ENCODE measurements at places on chromosomes 2 and 18. TPM values are rescaled to one million over a fixed set of nuclear protein-coding genes. Genes with fewer than 3 reads are reported as not detected.

Gene COL4A4
- polyA plus RNA-seq: 0.21 TPM

Gene CLK1
- 76.0 TPM for polyA plus RNA-seq

Gene FLACC1
- polyA plus RNA-seq: 2.9 TPM

Gene KIF5C
- polyA plus RNA-seq: 6.4 TPM

Gene FEV
- 5.7 TPM for polyA plus RNA-seq

Gene FOXI3
- polyA plus RNA-seq: not detected

Gene KRTCAP3
- 61.6 TPM for polyA plus RNA-seq

Gene GPBAR1
- polyA plus RNA-seq: 1.4 TPM

Gene RNF152
- polyA plus RNA-seq: 7.3 TPM

Gene SERPINB7
- not detected for polyA plus RNA-seq

Gene PRSS56
- not detected for polyA plus RNA-seq

Gene CRYGD
- polyA plus RNA-seq: 0.15 TPM

Gene STAT4
- polyA plus RNA-seq: 2.2 TPM

Gene CAPN14
- polyA plus RNA-seq: not detected

Gene KLHL41
- polyA plus RNA-seq: 0.31 TPM

Gene ARHGAP28
- 10.8 TPM for polyA plus RNA-seq

Gene ADAM23
- 0.27 TPM for polyA plus RNA-seq

Gene MYO1B
- 17.1 TPM for polyA plus RNA-seq

Gene MFSD2B
- polyA plus RNA-seq: 0.13 TPM

GRCh38 chr18:36181441-36181840 lies 5.9 kb upstream of the MOCOS start:
- no peak for DNase-seq

GRCh38 chr2:65050931-65051330 lies 5.3 kb upstream of the CEP68 start:
- no peak for DNase-seq

DNA sequence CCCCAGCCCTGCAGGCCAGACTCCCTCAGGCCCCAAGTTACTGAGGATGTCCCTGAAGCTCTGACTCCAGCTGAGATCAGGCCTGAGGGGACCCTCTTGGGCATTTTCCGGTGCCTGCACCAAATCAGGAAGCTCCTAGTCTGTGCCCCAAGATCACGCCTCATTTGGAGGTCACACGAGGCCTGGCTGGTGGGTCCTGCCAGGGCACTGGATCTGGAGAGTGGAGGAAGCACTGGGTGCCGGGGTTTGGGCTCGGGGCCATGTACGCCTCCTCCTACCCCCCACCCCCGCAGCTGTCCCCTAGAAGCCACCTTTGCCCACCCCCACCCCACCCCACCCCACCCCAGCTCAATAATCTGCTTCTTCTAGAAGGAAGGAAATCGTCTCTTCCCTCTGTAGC lies 16.2 kb downstream of the SH2D6 start:
- DNase-seq: no peak

DNA sequence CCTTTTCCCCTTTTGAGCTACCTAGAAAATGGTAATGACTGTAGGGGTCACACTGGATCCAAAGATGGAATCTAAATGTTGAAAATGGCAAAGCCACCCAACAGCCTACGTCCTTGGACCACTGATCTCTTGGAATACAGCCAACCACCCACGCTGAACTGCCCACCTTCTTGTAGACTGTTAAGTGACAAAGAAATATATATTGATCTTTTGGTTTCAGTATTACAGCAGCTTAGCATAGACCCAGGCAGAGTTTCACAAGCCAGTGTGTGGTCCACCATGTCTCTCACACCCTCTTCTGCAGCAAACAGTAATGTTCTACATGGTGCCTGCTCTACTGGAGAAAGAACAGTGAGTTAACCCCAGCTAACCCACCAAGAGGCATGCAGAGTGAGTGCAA lies 20.2 kb downstream of the CACNB4 start:
- no peak for DNase-seq

- no peak for DNase-seq
Measured at GRCh38 chr2:226894752-226895151, 58.9 kb downstream of the RHBDD1 start.

- no peak for DNase-seq
Measured at GRCh38 chr18:42156281-42156680, 201.2 kb downstream of the PIK3C3 start.

- no peak for DNase-seq
Measured at GRCh38 chr2:25055376-25055920, 13.6 kb downstream of the EFR3B start.

GRCh38 chr2:172962082-172962481 lies 113.6 kb upstream of the MAP3K20 start:
- no peak for DNase-seq

DNA sequence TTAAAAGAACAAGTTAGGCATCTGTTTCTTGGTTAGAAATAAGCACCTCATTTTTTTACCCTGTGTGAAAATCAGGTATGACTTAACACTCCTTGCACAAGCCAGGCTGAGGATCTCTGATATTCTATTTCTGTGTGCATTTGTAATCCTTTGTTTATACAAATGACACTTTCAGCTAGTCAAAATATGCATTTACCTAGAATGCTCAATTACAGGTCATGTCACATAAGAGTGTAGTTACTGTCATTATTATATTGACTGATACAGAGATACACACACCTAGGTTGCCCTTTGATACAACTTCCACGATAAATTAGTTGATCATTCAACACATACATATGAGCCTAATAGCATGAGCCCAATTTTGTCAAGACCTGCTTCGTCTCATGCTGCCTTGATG lies 144.3 kb downstream of the CHST9 start:
- DNase-seq: no peak

GRCh38 chr2:149739171-149739882 lies 151.8 kb upstream of the MMADHC start:
- DNase-seq: no peak

- no peak for DNase-seq
Measured at GRCh38 chr2:71843391-71843850, 304.2 kb downstream of the CYP26B1 start.

DNA sequence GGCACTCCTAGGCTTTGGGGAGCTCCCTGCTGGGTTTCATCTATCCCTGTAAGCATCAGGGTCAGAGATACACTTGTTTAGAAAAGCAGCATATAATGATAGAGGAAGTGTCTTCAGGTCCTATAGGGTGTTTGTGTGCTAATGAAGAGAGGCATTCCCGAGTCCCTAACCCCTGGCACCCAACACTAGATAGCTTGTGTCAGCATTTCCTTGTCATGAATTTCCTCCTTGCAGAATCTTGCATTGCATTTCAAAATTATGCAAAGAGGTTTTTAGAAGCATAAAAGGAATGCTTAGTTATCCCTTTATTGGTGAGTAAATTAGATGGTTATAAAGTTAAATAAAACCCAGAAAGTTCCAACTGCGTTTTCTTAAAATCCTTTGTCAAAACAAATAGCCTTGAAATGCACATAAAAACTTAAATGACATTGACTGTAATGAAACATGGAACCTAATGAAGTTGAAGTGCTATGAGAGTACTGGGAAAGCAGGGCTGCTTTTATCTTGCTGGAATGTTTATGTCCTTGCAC lies 63.7 kb upstream of the LHCGR start:
- DNase-seq: no peak

GRCh38 chr2:224646242-224646846 lies 61.2 kb upstream of the CUL3 start:
- no peak for DNase-seq

DNA sequence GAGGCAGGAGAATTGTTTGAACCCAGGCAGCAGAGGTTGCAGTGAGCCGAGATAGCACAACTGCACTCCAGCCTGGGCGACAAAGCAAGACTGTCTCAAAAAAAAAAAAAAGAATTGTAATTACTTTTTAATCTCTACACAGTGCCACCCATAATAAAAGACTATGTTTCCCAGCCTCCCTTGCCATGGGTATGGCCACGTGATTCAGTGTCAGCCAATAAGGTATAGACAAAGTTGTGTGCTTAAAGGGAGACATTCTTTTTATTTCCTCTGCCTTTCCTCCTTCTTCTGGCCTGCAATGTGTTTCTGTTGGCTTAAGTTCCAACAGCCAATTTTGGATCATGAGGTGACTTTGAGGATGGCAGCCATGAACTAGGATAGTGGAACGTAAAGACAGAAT lies 406.9 kb downstream of the LNPK start:
- no peak for DNase-seq

GRCh38 chr2:136118819-136119716 lies 1.1 kb upstream of the CXCR4 start:
- DNase-seq: peak; percentile 62

DNA sequence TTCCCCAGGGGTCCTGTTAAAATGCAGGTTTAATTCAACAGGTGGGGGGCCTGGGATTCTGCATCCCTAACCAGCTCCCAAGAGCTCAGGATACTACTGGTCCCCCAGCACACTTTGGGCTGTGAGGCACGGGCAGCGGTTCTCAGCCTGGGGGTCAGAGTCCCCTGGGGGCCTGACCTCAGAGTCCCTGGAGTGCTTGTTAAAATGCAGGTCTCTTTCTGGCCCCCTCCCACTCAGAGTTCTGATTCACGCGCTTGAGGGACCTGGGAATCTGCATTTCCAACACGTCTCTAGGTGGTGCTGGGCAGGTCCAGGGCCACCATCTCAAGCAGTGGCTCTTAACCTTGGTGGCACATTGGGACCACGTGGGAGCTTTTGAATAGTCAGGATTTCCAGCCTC lies 2.8 kb upstream of the OTOS start:
- no peak for DNase-seq

DNA sequence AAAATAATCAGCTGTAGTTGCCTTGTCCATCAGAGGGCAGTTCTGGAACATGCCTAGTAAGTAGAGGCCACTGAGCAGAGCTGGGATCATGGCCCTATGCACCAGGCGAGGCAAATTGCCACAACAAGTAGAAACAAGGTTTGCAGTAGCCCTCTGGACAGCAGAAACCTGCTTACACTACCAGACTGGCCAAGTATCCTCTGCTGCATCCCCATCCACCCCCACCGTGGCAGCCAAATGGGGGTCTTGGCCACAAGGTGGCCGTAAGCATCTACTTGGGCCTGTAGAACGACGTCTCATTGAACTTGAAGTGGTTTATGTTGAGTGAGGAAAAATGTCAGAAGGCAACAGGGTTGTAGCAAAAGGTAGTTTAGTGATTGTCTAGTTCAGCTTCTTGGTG lies 241.2 kb downstream of the ALPK2 start:
- DNase-seq: no peak

DNA sequence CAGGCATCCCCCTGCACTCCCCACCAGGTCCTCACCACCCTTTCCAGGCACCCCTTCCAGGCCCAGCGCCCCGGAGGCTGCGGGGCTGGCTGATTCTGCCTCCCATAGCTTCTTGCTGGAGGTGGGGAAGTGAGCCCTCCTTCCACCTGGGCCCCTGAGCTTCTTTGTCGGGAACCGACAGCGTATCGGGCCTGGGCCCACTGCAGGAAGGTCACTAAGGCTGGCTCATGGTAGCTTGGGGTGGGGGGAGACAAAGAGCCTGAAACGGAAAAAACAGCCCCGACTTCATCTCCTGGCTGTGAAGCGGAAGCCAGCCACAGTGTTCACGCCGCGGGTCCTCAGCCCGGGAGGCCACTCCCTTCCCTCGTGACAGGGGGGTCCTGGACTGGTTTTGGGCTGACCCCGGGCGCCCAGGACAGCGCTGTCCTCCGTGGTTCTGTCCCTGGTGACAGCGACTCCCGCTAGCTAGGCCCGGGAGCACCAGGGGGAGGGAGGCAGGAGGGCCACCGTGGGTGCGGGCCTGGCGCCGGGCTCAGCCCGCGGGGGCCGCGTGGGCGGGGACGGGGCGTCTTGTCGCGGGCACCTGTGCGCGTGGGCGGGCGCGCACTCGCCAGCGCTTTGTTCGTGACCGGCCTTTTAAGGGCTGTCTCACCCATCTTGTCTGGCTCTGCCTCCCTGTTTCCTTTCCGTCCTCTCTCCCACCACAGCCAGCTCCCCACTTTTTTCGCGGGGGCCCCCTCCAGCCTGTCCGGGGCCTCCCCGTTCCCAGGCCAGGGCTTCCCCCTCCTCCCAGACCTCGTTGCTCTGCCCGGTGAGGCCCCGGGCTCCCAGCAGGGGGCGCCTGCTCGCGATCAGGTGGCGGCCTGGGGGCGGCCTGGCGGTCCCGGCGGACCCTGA lies 64.9 kb downstream of the DNMT3A start:
- DNase-seq: no peak

- DNase-seq: no peak
Measured at GRCh38 chr2:227888289-227888688, 16.9 kb downstream of the DAW1 start.

GRCh38 chr2:62304429-62305417 lies 108.8 kb downstream of the B3GNT2 start:
- DNase-seq: peak; percentile 54

GRCh38 chr2:16716944-16717343 lies 51.3 kb upstream of the CYRIA start:
- DNase-seq: no peak

GRCh38 chr2:180787330-180787729 lies 193.1 kb upstream of the UBE2E3 start:
- no peak for DNase-seq

DNA sequence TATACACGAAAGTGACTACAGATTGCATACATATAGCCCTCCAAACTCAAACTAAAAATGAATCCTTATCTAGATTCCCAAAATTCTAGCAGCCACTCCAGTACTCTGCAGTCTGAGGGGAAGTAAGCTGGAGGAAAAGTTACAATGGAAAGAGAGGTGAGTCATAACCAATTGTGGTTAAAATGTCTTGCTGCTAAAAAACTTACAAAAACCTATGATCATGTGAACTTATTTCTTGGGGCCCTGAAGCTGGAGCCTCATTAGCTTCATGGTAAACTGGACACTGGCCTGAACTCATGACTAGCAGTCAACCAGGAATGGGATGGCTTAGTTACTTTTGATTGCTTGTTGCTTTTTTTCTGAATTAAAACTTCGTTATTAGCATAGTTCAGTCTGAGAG lies 175.9 kb downstream of the SLC4A3 start:
- DNase-seq: no peak

DNA sequence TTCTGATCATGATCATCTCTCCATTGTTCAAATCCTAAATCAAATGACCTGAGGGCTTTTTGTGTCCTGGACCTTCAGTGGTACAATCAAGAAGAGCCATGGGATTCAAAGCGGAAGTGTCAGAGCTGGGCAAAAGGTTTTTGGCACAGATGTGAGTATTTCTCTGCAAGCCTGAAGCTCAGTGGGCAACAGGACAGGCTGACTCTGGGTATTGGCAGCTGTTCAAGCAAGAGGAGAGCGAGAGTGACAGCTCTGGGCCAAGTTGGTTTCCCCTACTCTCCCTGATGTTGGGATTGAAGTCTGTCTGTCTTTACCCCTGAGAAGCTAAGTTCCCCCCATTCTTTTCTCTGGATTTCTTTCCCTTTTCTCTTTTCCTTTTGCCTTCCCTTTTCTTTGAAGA lies 33.3 kb downstream of the DSEL start:
- no peak for DNase-seq

DNA sequence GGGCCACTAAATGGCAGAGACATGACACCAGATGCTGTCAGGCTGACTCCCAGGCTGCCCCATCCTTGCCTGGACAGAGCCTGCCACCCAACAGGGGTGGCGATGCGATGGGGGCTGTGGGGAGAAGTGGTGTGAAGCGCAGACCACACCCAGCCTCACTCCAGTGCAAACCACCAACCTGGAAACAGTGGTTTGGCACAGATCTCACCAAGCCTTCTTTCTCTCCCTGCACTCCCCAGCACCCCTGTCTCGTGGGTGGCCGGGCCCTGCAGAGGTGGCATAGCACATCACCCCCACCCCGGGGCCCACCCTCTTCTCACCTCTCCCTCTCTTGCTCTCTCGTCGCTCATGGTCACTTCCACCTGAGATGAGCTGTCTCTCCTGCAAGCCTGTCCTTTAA lies 32.6 kb downstream of the CIB4 start:
- DNase-seq: no peak
